ENCODE measurements at places on chromosomes 2 and 18.

- no peak for DNase-seq
Measured at GRCh38 chr2:105645938-105646773, 98.6 kb upstream of the NCK2 start.

DNA sequence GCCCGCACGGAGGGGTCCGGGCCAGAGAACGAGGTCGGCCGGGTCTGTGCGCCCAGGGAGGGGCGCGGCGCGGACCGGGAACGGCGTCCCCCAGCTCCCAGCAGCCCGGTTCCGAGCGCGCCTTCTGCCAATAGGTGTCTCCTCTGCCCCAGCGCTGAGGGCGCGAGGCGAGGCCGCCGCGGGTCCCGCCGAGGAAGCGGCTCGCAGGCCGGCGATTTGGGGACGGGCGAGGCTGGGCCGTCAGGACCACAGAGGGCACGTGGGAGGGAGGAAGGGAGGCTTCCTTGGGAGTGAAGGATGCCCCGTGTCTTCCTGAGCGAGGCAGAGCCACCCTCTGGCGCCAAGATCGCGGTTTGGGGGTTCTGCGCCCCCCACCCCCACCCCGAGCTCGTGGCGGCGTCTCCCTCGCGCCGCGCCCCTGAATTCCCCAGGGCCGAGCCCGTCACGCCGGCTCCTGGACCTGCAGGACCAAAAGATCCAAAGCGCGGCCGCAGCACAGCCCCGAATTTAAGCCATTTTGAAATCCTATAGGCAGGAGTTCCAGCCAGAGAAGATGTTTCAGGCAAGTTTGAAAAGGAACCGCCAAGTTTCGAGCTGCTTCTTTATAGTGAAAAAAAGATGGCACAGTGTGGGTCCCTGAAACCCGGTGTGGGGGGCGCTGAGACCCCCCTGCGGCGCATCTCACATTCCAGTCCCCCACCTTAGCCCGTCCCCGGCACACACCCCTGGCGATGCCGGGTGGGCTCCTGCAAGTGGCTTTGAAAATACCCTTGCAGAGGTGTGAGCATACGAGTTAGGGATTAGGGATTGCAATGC is 909 bp downstream of the NFATC1 start:
- DNase-seq, result peak; percentile 43

- DNase-seq, result no peak
Measured at GRCh38 chr18:63315876-63316275, 3.7 kb downstream of the BCL2 start.

DNA sequence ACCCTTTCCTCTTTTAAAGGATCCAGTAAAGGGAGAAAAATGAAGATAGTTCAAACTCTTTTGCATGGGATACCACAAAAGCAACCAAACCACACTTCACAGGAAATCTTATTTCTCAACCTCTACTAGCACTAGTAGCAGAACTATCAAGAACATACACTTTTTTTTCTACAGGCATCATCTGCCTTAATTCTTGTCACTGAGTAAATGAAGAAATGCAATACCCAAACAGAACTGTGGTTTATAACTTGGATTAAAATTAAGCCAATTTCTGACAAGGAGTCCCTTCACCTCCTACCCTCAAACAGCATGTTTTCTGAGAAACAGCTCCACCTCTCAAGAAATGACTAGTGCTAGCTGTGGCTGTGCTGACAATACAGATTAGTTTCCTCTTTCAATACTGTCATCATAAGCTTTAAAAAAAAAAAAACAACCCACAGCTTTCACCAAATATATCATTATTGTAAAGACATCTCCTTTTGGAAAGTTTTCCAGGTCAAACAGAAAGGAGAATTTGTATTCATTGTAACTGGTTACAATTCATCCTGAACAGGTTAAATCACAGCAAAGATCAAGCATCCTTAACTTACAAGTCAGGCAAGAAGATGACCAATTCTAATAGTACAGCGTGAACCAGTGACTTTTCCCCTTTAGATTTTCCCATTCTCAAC is 44.4 kb downstream of the PTPN2 start:
- peak; percentile 62 for DNase-seq

GRCh38 chr2:72191441-72191840 is 43.8 kb upstream of the CYP26B1 start:
- DNase-seq, result no peak

DNA sequence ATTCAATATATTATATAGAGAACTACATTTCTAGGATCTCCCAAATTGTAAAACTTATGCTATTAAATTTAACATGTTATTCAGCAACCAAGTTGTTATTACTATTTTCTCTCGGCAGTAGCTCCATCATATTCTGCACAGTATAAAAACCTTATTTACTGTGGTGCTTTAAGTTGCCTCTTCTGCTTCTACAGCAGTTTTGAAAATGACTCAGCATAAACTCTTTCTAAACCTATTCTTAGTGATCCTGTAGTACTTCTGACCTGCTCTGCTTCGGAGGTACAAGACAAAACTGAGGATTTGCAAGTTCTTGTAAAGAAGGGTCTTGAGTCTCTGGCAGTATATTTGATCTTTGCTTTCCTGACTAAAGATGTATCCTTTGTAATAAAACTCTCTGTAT is 567.2 kb downstream of the TMX3 start:
- DNase-seq, result no peak

DNA sequence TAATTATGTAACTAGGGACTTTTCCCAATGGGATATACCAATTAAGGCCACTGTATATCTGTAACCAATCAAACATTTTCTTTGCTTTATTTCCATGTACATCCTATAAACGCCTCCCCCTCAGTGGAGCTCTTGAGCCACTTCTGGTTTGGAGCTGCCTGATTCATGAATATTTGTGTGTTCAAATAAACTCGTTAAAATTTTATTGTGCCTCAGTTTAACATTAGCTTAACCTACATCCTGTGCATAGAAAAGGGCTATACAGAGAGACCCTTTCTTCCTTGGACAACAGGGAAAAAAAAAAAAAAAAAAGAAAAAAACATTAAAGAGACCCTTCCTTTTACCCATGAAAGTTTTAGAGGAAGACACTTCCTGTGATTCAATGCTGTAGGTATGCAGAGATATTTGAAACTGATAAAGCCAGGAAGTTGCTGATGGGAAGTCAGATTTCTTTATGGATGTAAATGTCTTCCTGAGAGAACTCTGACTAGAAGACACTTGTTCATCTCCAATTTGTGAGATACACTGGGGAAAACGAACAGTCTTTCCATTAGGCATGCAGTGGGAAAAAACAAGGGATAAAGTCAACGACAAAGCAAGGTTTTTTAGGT is 614.6 kb upstream of the SOX11 start:
- DNase-seq, result no peak

GRCh38 chr2:171524018-171524401 is 1.7 kb downstream of the CYBRD1 start:
- peak; percentile 14 for DNase-seq

GRCh38 chr2:46365913-46366667 is 68.9 kb downstream of the EPAS1 start:
- DNase-seq, result no peak

DNA sequence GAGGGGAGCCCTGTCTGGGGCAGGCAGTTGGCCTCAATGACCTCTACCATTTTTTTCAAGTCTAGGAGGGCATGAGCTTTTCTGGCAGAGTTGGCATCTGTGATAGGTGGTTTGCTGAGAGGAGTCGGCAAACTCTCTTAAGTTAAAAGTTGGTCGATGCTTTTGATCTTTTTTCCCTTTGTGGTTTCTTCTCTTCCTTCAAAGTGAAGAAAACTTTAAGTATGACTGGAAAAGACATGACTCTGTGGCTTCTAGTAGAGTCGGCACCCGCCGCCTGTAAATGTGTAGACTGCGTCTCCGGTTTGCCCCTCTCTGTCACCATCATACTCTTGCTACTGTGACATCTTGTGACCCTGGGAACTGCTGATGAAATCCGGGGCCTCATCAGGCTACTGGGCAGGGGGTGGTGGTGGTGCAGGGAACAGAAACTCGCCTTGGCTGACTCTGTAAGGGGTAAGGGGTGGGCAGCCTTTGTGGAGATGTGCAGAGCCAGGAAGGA is 21.1 kb downstream of the INPP5D start:
- peak; percentile 54 for DNase-seq

- peak; percentile 62 for DNase-seq
Measured at GRCh38 chr2:11753452-11753885, 7.0 kb downstream of the LPIN1 start.

DNA sequence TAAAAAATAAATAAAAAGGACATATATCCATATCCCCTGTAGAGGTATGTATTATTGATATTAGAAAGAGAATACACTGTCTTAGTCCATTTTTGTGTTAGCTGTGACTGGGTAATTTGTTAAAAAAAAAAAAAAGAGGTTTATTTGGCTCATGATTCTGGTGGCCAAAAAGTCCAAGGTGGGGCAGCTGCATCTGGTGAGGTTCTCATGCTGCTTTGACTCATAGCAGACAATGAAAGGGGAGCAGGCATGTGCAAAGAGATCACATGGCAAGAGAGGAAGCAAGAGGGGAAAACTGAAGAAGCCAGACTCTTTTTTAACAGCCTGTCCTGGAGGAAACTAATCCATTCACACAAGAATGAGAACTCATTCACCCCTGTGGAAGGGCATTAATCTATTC is 101.6 kb upstream of the MAP4K3 start:
- peak; percentile 65 for DNase-seq

DNA sequence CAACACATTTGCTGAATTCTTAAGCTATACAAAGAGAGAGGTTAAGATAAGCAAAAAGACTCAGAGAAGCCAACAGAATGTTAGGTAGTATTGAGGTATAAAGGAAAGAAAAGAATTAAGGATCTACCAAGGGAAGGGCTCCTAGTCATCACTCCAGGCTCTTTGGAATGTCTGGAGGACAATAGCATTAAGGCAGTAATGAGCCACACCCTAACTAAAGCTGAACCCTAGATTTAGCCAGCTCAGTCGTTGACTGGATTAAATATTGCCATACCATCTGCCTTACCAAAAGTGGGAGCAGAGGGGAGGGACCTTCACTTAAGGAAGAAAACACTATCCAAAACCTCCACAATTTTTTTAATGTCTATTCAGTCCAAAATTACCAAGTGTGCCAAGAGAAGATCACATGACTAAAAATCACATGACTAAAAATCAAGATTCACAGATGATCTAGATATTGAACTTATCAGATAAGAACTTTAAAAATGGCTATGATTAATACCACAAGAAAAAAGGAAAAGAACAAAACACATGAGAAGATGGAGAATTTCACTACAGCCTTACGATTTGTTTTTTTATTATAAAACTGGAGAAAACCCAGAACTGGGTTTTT is 59.7 kb downstream of the EXOC6B start:
- no peak for DNase-seq

DNA sequence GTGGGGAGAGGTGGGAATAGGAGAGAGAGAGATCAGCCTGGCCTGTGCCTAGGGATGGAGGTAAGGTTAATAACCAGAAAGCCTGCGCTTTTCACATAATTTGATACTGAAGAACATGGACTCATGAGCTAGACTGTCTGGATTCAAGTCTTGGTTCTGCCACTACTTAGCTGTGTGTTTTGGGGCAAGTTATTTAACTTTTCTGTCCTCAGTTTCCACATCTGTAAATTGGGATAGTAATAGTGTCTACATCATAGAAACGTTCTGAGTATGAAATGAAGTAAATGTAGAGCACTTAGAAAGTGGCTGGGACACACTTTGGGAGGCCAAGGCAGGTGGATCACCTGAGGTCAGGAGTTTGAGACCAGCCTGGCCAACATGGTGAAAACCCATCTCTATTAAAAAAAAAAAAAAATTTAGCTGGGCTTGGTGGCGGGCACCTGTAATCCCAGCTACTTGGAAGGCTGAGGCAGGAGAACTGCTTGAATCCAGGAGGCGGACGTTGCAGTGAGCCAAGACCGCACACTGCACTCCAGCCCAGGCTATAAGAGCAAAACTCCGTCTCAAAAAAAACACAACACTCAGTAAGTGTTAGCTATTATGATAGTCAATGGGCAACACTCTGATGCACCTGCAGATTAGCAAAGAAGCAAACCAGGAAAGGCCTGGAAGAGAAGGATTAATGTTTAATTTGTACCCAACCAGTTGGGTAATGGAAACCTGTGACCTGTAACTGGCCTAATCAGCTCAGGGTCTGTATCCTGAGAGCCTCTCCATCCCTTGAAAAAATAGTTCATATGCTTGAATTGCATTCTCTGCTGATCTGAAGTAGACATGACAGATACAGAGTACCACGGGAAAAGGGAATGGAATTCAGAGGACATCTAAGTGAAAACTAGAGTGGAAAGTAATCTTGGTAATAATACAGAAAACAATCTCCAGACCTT is 6.8 kb downstream of the GALM start:
- no peak for DNase-seq

DNA sequence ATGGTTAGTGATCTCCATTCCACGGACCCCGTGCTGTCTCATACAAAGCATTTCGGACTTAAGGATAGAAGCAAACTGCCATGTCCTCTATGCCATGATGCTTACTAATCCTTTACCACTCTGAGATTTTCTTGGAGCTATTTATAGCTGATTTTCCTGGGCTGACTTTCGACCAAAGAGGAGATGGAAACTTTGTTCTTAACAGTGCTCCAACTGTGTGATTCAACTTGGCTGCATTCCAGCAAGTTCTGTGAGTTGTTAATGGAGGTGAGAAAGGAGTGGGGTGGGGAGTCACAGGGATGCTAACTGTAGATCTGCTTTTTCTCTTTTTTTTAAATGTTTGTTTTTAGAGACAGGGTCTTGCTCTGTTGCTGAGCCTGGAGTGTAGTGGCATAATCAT is 45.5 kb upstream of the MSH2 start:
- no peak for DNase-seq

- DNase-seq, result no peak
Measured at GRCh38 chr2:66024391-66024790, 410.5 kb upstream of the MEIS1 start.

GRCh38 chr2:226031647-226032501 is 632.4 kb downstream of the NYAP2 start:
- DNase-seq, result peak; percentile 69

DNA sequence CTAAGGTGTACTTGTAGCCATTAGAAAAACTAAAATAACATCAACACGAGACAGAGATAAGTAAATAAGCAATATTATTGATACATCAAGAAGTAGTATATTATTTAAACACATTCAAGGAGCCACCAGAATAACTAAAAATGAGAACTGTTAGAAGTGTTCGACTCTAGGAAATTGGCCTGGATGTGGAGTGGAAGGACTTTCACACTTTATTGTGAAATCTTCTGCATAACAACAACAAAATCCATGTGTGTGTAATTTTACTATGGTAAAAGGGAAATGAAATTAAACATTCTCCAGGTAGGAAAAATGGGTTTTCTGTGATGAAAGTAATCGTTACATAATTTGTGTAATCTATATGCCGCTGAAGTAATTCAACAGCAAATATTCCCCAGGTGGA is 96.3 kb upstream of the RNF152 start:
- DNase-seq, result no peak

All from inflammatory macrophage (primary cell).